ENCODE measurements at places on chromosomes 12 and 14. TPM values are rescaled to one million over a fixed set of nuclear protein-coding genes. Genes with fewer than 3 reads are reported as not detected.

TMEM121 gene
- polyA plus RNA-seq, result 24.4 TPM

DNA sequence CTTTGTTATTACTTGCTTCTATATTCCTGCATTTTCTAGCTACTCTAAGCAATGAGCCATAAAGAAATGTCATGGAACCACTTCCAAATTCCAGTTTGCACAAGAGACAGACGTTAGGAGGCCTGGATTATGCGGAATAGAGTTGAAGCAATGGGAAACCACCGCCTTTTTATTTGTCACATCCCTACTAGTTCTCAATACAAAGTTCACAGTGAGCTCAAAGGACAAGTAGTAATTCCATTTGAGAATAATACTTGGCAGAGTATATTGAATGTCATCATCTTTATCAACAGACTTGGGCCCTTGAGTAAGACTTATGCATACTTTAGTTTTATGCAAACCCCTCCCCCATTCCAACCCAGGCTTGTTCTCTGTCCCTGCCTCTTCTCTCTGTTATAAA is 3.7 kb upstream of the SLC15A5 start:
- H3K27ac ChIP-seq, result no peak overlapping the region
- no peaks in the 10 kb centered on the region for H3K36me3 ChIP-seq
- no peak for DNase-seq
- H3K27me3 ChIP-seq, result no peaks in the 10 kb centered on the region
- H3K4me3 ChIP-seq, result no peak overlapping the region

GRCh38 chr12:90280033-90280432 is 571.4 kb upstream of the ATP2B1 start:
- DNase-seq, result no peak
- no peak overlapping the region for H3K27ac ChIP-seq
- H3K4me3 ChIP-seq, result no peak overlapping the region
- H3K36me3 ChIP-seq, result no peaks in the 10 kb centered on the region

GRCh38 chr14:52377940-52378339 is 63.8 kb downstream of the PTGER2 start:
- no peak overlapping the region for H3K27ac ChIP-seq
- no peak overlapping the region for H3K4me3 ChIP-seq
- H3K4me1 ChIP-seq, result no peaks in the 10 kb centered on the region
- H3K36me3 ChIP-seq, result no peaks in the 10 kb centered on the region
- no peaks in the 10 kb centered on the region for H3K27me3 ChIP-seq

GRCh38 chr12:1503281-1503711 is 91.1 kb downstream of the FBXL14 start:
- H3K36me3 ChIP-seq, result peaks cover 16% of the 10 kb centered on the region
- peaks cover 25% of the 10 kb centered on the region for H3K4me1 ChIP-seq
- H3K27me3 ChIP-seq, result no peaks in the 10 kb centered on the region

DNA sequence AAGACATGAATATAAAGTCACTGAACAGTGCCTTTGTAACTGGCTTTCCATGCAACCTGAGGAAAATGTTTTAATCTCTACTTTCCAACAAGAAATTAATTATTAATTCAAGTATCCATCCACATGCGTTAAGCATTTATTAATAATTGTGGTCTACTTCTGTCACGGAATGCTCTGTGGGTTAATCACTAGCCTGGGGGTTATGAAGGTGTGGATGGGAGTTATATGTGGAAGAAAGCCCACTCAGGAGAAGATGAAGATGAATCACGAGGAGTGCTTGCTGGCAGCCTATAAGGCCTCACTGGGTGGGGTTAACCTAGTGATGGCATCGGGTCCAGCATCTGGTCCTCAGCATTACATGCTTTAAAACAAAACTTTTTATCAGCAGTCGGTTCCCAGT is 99.5 kb upstream of the AVPR1A start:
- no peak overlapping the region for H3K4me3 ChIP-seq
- H3K36me3 ChIP-seq, result no peaks in the 10 kb centered on the region
- no peak for DNase-seq
- no peaks in the 10 kb centered on the region for H3K27me3 ChIP-seq
- no peaks in the 10 kb centered on the region for H3K4me1 ChIP-seq
- H3K27ac ChIP-seq, result no peak overlapping the region

DNA sequence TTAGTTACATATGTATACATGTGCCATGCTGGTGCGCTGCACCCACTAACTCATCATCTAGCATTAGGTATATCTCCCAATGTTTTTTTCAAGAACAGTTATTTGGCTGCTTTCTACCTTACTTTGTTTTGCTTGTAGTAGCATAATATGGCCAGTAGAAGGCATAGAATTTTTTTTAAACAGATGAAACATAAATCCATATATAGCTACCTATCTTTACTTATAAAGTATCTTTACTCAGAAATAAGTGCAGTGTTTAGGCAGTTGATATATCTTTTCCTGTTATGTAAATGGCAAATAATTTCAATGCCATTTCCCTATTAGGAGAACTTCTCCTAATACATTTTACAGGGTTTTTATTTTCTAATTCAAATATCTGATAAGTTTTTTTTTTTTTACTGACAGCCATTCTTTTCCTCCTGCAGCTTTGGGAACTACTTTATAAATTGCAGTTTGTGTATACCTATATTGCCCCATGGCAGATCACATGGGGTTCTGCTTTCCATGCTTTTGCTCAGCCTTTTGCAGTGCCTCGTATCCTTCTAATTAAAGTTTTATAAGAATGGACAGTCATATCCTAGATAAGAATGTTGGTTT is 143.1 kb downstream of the PCNX1 start:
- no peak for DNase-seq
- H3K4me1 ChIP-seq, result no peaks in the 10 kb centered on the region
- no peaks in the 10 kb centered on the region for H3K27me3 ChIP-seq
- H3K36me3 ChIP-seq, result peaks cover 5% of the 10 kb centered on the region
- no peak overlapping the region for H3K4me3 ChIP-seq
- no peak overlapping the region for H3K27ac ChIP-seq

DNA sequence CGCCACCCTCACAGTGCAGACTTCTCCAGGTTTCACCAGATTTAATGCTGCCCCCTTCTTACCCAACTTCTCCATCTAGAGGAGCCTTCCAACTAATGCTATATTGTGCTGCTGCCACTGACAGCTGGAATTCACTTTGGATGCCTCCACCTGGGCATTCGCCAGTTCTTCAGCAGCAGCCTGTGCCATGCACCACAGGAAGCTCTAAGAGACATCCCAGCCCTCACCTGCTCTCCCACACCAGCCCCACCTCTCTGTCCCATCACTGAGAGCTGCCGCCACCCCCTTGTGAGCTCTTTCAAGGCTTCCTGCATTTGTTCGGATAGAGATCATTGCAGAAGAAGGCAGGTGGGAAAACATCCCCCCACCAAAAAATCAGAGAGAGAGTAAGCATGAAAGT is 4.6 kb upstream of the KRT2 start:
- no peak overlapping the region for H3K4me3 ChIP-seq
- no peaks in the 10 kb centered on the region for H3K27me3 ChIP-seq
- no peak for DNase-seq
- H3K36me3 ChIP-seq, result no peaks in the 10 kb centered on the region

Measured in spinal cord (tissue), 10 donors.